ENCODE measurements at places on chromosomes 4 and X. TPM values are rescaled to one million over a fixed set of nuclear protein-coding genes. Genes with fewer than 3 reads are reported as not detected.

Gene TLR10
- 0.17 TPM for total RNA-seq

Gene FAM9B
- not detected for total RNA-seq

Gene TMEM154
- total RNA-seq = 17.3 TPM

Gene TBL1X
- total RNA-seq = 21.6 TPM

Gene RAB39B
- 13.0 TPM for total RNA-seq

Gene CFAP99
- not detected for total RNA-seq

Gene ZMAT1
- total RNA-seq = 2.8 TPM

Gene FGF16
- not detected for total RNA-seq

Gene KIAA1210
- not detected for total RNA-seq

Gene PAGE2
- not detected for total RNA-seq

Gene HPGD
- 1.5 TPM for total RNA-seq

Gene CENPI
- total RNA-seq = 20.4 TPM

Gene OTC
- not detected for total RNA-seq

Gene RHOH
- 87.5 TPM for total RNA-seq

Gene MMRN1
- total RNA-seq = 0.10 TPM

Gene NXF2B
- not detected for total RNA-seq

Gene PPP1R3F
- total RNA-seq = 3.4 TPM

Gene IGBP1
- total RNA-seq = 50.8 TPM

Gene CXCL8
- total RNA-seq = not detected

Gene AWAT2
- total RNA-seq = not detected

Gene KLB
- not detected for total RNA-seq

Gene SSX3
- total RNA-seq = not detected

Gene FGFBP2
- not detected for total RNA-seq

Gene RBMX2
- total RNA-seq = 32.3 TPM

Gene MAGED4
- not detected for total RNA-seq

Gene CDS1
- 0.17 TPM for total RNA-seq

Gene SH2D1A
- total RNA-seq = 17.2 TPM

Gene FSTL5
- total RNA-seq = not detected

Gene NAP1L2
- 2.7 TPM for total RNA-seq

Gene PHKA1
- 6.5 TPM for total RNA-seq

Gene SMIM10L2A
- 0.41 TPM for total RNA-seq

Gene PRKG2
- 1.2 TPM for total RNA-seq

Gene HSFX4
- total RNA-seq = not detected

Gene SSX4
- total RNA-seq = not detected

Gene STK26
- 55.6 TPM for total RNA-seq

Gene SMIM31
- not detected for total RNA-seq

Gene GAGE2A
- total RNA-seq = not detected

Gene XAGE3
- total RNA-seq = not detected

Gene L1CAM
- 0.57 TPM for total RNA-seq

Gene ABLIM2
- 0.24 TPM for total RNA-seq

Gene HPGDS
- not detected for total RNA-seq

Gene RNF175
- total RNA-seq = 1.5 TPM

Gene LGI2
- not detected for total RNA-seq

Gene RPL9
- 2,428 TPM for total RNA-seq

Gene NWD2
- total RNA-seq = not detected

Gene SMR3B
- total RNA-seq = not detected

Gene EMCN
- total RNA-seq = not detected

Gene RPS6KA6
- total RNA-seq = 0.02 TPM

Gene TRMT10A
- total RNA-seq = 9.2 TPM

Gene PHEX
- total RNA-seq = 0.31 TPM

Gene HELT
- not detected for total RNA-seq

Gene CMC4
- 5.8 TPM for total RNA-seq

Gene GASK1B
- total RNA-seq = not detected

Gene ASMT
- total RNA-seq = not detected
